Activated naive CD4-positive, alpha-beta T cell treated with anti-CD3 and anti-CD28 coated beads, Interleukin-2, amount 10 ng/mL, durations not matched to agents 7 days and 5 days (primary cell): ENCODE measurements at places on chromosomes 12 and 14.

GRCh38 chr12:6635856-6636531 is at the start of gene LPAR5:
Gene LPAR5, minus strand, starts transcription at chr12:6635959. Its CDS starts 14,711 bp downstream, at chr12:6621248.
- H3K36me3 ChIP-seq: no peaks in the 10 kb centered on the region
- peak within 1 kb of the TSS; percentile 64 for H3K4me3 ChIP-seq
- H3K27me3 ChIP-seq: peaks cover 20% of the 10 kb centered on the region
- peak; percentile 34 for DNase-seq
- H3K4me1 ChIP-seq: peaks cover 43% of the 10 kb centered on the region
- peak within 1 kb of the TSS; percentile 35 for H3K27ac ChIP-seq

DNA sequence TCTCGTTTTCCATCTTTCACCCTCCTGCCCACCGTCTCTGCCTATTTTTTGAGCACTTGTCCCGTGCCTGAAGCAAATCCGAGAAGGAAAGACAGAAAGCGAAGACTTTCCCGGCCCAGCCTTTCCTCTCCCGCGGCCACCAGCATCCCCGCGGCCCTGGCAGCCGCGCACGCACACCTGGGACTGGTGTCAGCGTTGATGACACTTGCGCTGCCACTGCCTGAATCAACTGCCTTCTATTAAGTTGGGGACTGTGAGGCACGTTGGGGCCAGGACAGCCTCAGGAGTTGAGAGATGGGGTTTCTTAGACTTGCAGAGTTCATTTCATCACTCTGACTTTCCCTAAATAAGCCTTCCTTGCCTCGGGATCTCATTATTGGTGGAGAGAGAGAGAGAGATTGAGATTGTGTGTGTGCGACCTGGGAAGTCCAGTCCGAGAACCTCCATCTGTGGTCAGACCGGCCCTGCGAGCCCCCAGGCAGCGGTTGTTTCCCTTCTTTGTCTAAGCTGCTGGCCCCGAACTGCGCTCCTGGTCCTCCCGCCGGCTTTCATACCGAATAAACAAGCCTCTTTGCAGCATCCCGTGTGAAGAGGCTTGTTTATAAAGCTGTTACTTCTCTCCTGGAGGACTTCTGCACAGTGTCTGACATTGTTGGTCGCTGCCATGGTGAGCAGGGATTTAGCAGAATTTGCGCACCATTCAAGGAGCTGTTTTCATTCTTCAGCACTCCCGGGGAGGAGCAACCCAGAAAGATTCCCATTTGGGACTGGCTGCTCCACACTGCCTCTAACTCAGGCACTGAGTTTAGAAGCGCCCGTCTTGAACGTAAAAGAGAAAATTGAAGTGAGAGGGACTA is 1.5 kb downstream of the PDZRN4 start:
- peaks cover 4% of the 10 kb centered on the region for H3K36me3 ChIP-seq
- H3K4me1 ChIP-seq: peaks cover 5% of the 10 kb centered on the region
- H3K27me3 ChIP-seq: peaks cover 37% of the 10 kb centered on the region

GRCh38 chr14:38224338-38224737 is 16.6 kb downstream of the SSTR1 start:
- no peaks in the 10 kb centered on the region for H3K36me3 ChIP-seq
- H3K27me3 ChIP-seq: no peaks in the 10 kb centered on the region
- H3K27ac ChIP-seq: no peak overlapping the region
- H3K4me1 ChIP-seq: no peaks in the 10 kb centered on the region

DNA sequence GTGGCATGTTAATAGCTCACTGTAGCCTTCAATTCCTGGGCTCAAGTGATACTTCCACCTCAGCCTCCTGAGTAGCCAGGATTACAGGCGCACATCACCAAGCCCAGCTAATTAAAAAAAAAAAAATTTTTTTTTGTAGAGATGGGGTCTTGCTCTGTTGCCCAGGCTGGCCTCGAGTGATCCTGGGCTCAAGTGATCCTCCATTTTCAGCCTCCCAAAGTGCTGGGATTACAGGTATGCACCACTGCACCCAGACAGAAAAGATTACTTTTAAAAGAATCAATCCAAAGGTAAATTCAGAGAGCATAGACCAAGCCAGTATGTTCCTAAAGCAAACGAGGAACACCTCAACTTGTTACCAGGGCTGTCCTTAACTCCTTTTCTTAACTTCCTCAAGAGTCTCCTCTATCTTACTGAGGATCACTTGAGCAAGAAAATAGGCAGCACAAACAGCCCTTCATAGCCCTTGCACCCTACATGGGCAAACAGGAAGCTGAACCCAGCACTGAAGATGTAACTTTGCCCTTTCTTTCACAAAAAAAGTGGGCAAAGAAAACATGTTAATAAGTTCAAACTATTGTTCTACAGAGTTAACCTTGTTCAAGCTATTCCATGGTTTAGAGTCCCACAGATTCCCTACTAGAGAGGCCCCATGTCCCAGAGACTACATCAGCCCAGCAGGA is 11.3 kb downstream of the CS start:
- peaks cover 41% of the 10 kb centered on the region for H3K4me1 ChIP-seq
- peaks cover 37% of the 10 kb centered on the region for H3K36me3 ChIP-seq
- H3K27ac ChIP-seq: peak overlapping the region; percentile 52
- H3K27me3 ChIP-seq: no peaks in the 10 kb centered on the region

GRCh38 chr12:101877806-101878242 is 444 bp downstream of the DRAM1 start:
- peak overlapping the region; percentile 87 for H3K4me3 ChIP-seq
- H3K27ac ChIP-seq: peak overlapping the region; percentile 89
- DNase-seq: no peak
- peaks cover 20% of the 10 kb centered on the region for H3K4me1 ChIP-seq
- no peaks in the 10 kb centered on the region for H3K36me3 ChIP-seq

DNA sequence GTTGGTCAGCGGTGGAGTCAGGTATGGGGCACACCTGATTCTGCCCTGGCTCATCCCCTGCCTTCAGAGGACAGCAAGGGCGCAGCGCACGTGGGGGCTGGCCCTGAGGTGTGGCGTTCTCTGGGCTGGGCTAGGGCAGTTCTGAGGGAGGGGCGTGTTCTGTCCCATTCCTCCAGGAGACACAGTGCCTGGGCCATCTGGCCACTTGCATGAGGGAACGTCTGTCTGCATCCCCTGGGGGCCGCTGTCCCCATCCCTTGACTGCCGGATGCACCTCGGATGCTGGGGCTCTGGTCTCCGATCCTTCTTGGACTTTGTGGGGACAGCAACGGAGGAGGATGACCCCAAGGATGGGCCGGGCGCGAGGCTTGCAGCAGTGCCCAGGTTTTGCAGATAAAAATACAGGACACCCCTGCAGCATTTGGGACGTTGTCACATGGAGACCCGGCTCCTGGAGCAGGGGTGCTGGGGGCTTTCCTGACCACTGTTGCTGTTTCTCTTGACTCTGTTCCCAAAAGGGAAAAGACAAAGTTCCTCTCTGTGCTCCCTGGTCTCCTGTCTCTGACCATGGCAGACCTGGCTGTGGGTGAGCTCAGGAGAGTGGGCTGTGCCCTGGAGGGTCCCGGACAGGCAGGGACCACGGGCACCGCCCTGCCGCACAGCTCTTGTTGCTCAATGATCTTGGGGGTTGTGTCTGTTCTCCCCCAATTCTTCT is 6.9 kb downstream of the MTA1 start:
- peaks cover 26% of the 10 kb centered on the region for H3K4me1 ChIP-seq
- DNase-seq: no peak
- H3K27me3 ChIP-seq: no peaks in the 10 kb centered on the region
- H3K27ac ChIP-seq: no peak overlapping the region
- peaks cover 28% of the 10 kb centered on the region for H3K36me3 ChIP-seq

GRCh38 chr14:98571104-98571503 is 700.9 kb downstream of the BCL11B start:
- no peaks in the 10 kb centered on the region for H3K4me1 ChIP-seq
- H3K4me3 ChIP-seq: no peak overlapping the region
- no peak overlapping the region for H3K27ac ChIP-seq
- DNase-seq: no peak
- H3K27me3 ChIP-seq: no peaks in the 10 kb centered on the region

- no peaks in the 10 kb centered on the region for H3K36me3 ChIP-seq
- no peak overlapping the region for H3K4me3 ChIP-seq
- DNase-seq: no peak
- no peaks in the 10 kb centered on the region for H3K27me3 ChIP-seq
- no peak overlapping the region for H3K27ac ChIP-seq
- H3K4me1 ChIP-seq: no peaks in the 10 kb centered on the region
Observed at GRCh38 chr14:103840014-103840413, 7.4 kb downstream of the PPP1R13B start.

DNA sequence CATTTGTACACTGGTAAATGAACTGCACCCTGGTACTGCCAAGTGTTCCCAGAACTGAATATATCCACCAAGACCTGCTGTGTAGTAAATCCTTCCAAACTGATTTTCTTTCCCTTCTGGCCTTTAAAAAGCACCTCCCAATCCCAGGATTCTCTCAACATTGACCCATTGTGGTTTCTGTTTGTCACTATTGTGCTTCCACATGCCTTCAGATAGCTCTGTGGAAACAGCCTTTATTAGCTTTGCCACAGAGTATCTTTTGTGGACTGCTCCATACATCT is 949 bp upstream of the KIF21A start:
- H3K27me3 ChIP-seq: peaks cover 15% of the 10 kb centered on the region
- peaks cover 23% of the 10 kb centered on the region for H3K4me1 ChIP-seq
- H3K4me3 ChIP-seq: peak overlapping the region; percentile 66
- H3K27ac ChIP-seq: no peak overlapping the region
- DNase-seq: no peak

DNA sequence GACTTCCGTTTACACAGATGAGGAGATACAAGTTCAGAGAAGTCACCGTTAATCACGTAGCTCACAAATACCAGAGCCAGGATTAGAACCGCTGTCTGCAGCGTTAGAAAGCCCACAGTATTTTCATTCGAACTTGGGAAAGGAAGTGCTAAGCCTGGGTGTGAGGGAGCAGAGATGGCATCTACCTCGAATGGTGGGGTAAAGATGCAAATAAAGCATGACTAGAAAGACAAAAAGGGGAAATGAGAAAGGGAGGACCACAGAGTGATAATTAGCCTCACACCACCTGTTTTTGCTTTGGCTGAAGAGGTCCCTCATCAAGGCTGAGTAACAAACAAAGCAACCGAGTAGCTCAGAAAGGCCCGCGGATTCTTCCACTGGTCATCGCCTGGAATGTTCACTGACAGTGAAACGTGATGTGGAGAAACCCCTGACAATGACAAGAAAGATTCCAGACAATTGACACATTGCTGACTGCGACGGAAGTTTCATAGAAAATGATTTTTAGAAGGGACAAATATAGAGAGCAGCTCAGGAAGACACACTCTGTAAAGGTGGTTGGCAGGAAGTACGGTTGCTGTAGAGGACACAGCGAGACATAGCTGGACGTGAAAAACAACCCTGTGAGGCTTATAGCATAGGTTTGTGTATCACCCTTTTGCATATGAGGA is 31.5 kb upstream of the BHLHE41 start:
- H3K27me3 ChIP-seq: peaks cover 21% of the 10 kb centered on the region
- H3K27ac ChIP-seq: no peak overlapping the region
- no peak overlapping the region for H3K4me3 ChIP-seq
- DNase-seq: no peak
- H3K36me3 ChIP-seq: no peaks in the 10 kb centered on the region
- no peaks in the 10 kb centered on the region for H3K4me1 ChIP-seq

GRCh38 chr14:24298892-24299254 is 707 bp downstream of the DHRS1 start:
- H3K27me3 ChIP-seq: peaks cover 5% of the 10 kb centered on the region
- peak overlapping the region; percentile 93 for H3K4me3 ChIP-seq
- no peak for DNase-seq
- H3K4me1 ChIP-seq: peaks cover 58% of the 10 kb centered on the region
- peaks cover 33% of the 10 kb centered on the region for H3K36me3 ChIP-seq
- H3K27ac ChIP-seq: peak overlapping the region; percentile 93

DNA sequence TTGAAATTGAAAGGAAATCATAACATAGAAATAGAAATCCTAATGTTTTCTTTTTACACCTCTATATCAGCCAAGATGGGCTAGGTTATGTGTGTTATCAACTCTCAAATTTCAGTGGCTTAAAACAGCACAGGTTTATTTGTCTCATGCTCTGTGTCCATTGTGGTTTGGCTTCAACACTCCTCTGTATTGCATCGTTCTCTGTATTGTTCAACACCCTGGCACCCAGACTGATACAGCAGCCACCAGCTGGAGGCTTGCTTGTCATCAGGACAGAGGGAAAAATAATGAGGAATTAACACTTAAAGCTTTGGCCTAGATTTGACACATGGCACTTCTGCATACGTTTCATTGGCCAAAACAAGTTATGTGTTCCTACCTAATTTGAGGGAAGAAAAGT is 234.2 kb upstream of the ARHGAP5 start:
- DNase-seq: no peak
- no peak overlapping the region for H3K27ac ChIP-seq
- no peaks in the 10 kb centered on the region for H3K36me3 ChIP-seq
- no peak overlapping the region for H3K4me3 ChIP-seq
- H3K4me1 ChIP-seq: no peaks in the 10 kb centered on the region

- H3K4me1 ChIP-seq: no peaks in the 10 kb centered on the region
- H3K27me3 ChIP-seq: no peaks in the 10 kb centered on the region
- no peak overlapping the region for H3K27ac ChIP-seq
Observed at GRCh38 chr12:109191621-109192250, 75.3 kb downstream of the ACACB start.

DNA sequence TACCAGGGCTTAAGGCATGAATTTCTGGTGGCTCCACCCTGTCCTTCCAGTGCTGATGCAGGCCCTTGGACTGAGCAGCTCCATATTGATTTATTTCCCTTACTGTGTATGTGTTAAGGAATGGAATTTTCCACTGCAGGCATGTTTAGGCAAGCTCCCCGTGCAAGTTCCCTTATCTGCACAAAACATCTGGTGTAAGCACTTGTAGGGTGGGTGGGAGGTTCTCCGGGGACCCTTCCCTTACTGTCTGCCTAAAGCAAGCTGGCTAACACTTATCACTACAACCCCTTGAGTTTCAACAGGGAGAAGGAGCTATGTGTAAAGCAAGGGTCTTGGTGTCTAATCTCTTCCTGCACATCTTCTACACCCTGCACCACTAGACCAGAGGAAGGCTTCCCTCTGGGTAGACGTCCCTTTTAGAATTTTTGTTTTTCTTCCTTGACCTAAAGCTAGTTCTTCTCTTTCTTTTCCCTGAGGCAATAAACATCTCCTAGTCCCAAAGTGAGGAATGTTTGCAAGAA is 22.0 kb upstream of the DRAM1 start:
- H3K4me3 ChIP-seq: no peak overlapping the region
- H3K27me3 ChIP-seq: peaks cover 4% of the 10 kb centered on the region
- no peaks in the 10 kb centered on the region for H3K36me3 ChIP-seq
- DNase-seq: no peak

GRCh38 chr12:1034751-1035457 is 43.9 kb downstream of the ERC1 start:
- H3K27ac ChIP-seq: no peak overlapping the region
- no peaks in the 10 kb centered on the region for H3K27me3 ChIP-seq
- DNase-seq: no peak
- no peak overlapping the region for H3K4me3 ChIP-seq

DNA sequence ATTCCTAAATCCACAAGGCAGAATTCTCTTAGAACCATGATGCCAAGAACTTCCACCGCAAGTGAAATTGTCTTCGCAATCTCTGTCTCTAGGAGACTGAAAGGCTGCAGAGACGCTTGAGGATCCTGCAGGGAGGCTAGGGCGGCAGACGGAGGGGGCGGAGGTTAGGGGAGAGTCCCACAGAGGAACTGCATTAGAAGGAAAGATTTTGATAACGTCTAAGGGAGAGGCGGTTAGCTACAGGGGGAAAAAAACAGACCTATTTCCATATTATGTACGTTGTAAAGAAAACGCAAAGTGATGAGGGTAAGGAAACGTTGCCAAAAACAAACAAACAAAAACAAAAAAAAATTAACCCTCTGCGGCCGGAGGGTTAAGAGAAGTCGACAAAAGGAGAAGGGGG is 595 bp downstream of the KLHL28 start:
- H3K4me1 ChIP-seq: peaks cover 49% of the 10 kb centered on the region
- H3K4me3 ChIP-seq: no peak overlapping the region
- no peak overlapping the region for H3K27ac ChIP-seq
- peaks cover 25% of the 10 kb centered on the region for H3K36me3 ChIP-seq

- no peaks in the 10 kb centered on the region for H3K4me1 ChIP-seq
- peaks cover 18% of the 10 kb centered on the region for H3K27me3 ChIP-seq
- H3K36me3 ChIP-seq: no peaks in the 10 kb centered on the region
- H3K4me3 ChIP-seq: no peak overlapping the region
Observed at GRCh38 chr12:54700301-54700700, 52.1 kb upstream of the DCD start.
